Dorsolateral prefrontal cortex (tissue), 122 donors: ENCODE measurements at places on chromosomes 6 and 20. TPM values are rescaled to one million over a fixed set of nuclear protein-coding genes. Genes with fewer than 3 reads are reported as not detected.

GRCh38 chr20:64224351-64225170 lies 31.0 kb upstream of the PCMTD2 start:
- no peak for DNase-seq

GRCh38 chr20:40431611-40432010 lies 257.4 kb downstream of the MAFB start:
- no peak for DNase-seq

PLN gene
- total RNA-seq = 0.93 TPM

- no peak for DNase-seq
These were observed 27.9 kb upstream of the CD93 start for GRCh38 chr20:23114018-23114417.

GRCh38 chr6:98576791-98577190 lies 257.6 kb upstream of the POU3F2 start:
- no peak for DNase-seq

DNA sequence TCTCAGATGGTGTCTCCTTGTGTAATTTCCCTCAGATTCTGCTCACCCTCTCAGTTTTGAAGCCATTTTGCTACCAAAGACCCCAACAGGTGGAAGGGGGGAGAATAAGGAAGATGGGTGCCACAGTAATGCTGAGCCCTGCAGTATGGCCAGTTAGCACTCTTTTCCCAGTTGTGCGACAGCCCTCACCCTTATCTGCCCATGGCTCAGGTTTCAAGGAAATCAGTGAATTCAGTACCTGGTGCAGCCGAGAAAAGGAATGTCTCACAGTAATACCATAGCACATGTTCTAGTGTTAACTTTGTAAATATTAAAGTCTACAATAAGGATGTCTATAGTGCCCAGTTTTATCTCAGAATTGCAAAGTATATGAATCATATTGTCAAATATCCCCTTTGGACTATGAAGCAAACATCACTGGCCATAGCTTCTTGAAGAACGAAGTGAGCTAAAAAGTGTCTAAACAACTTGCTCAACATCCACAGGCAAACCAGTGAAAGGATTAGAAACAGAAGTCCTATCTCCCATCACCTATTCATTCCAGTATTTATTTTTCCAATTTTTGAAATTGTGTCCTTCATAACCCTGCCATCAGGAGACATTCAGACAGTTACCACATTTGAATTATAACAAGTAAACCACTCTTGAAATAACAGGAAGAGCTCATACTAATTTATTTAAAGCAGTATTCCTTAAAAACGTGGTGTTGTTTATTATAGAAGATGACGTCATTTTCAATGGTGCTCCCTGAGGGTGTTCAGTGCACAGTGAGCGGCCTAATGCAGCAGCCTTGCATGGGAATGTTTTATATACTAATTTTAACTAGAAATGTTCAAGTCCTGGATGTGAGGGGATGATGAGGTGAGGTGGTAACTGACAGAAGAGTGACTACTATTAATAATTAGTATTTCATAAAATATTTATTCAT lies 366.2 kb downstream of the TFAP2A start:
- DNase-seq = no peak

DNA sequence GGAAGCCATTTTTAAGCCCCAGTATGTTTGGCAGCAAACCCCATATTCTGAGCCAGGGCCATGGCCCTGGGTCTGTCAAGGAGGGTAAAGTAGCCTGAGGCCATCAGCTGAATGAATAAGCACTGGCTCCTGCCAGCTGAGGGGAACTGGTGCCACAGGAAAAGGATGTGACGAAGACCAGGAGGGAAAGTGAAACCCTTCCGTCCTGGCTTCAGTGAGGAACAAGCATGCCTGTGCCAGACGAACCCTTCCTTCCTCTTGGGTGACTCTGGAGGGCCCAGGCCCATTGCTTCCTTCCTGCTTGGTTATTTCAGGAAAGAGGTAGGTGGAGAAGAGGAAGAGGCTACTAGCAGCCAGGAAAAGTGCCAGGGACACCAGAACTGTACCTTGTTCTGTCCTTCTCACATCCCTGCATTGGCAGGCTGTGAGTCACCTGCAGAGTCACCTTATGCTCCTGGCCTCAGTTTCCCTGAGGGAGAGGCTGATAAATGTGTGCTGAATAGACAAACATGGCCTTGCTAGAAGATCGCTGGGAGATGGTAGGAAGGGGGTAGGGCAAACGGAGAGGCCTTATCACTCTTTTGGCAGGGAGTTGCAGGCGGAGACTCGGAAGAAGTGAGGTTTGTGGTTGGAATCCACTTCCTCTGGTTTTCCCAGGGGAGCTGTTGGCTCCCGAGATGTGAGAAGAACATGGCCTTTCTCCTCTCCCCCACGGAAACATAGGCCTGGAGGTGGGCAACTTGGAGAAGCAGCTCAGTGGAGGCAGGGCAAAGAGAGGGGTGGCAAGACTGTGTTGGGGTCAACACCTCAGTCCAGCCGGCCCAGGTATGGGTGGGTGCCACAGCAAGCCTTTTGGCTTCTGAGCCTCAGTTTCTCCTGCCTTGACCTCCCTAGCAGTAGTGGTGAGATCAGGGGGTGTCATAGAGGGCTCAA lies 37.4 kb downstream of the COX4I2 start:
- no peak for DNase-seq

PLG gene
- 0.86 TPM for total RNA-seq

- no peak for DNase-seq
These were observed 293.8 kb downstream of the RFPL4B start for GRCh38 chr6:112640891-112641290.

DNA sequence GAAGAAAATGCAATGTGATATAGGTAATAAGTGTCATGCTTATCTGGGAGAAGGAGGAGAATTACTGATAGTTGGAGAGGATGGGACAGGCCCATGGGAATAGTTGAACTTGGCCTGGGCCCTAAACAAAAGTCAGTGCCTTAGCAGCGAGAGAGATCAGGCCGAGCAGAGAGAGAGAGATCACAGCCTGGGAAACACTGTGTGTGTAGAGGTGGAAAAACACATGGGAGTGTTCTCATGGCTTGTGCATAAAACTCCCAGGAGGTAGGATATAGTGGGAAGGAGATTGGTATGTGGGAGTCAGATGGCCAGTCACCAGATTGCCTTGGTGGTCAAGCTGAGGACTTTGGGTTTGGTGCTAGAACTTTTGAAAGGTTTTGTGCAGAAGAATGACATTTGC lies 47.6 kb downstream of the FIG4 start:
- DNase-seq = no peak

DNA sequence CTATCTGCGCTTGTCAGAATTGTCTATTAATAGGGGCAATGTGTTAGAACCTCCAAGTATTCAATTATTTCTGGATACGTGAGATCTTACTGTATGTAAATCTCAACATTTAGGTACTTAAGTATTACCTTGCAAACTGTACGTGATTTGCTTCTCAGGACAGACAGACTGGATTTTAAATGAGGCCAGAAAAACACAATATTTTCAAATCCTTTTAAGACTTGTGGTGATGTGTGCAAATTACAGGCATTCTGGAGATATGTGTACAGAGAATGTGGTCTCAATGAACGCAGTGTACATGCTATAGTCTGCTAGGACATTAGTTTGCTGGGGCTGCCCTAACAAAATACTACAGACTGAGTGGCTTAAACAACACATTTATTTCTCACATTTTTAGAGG lies 16.9 kb downstream of the CCR6 start:
- DNase-seq = no peak

DNA sequence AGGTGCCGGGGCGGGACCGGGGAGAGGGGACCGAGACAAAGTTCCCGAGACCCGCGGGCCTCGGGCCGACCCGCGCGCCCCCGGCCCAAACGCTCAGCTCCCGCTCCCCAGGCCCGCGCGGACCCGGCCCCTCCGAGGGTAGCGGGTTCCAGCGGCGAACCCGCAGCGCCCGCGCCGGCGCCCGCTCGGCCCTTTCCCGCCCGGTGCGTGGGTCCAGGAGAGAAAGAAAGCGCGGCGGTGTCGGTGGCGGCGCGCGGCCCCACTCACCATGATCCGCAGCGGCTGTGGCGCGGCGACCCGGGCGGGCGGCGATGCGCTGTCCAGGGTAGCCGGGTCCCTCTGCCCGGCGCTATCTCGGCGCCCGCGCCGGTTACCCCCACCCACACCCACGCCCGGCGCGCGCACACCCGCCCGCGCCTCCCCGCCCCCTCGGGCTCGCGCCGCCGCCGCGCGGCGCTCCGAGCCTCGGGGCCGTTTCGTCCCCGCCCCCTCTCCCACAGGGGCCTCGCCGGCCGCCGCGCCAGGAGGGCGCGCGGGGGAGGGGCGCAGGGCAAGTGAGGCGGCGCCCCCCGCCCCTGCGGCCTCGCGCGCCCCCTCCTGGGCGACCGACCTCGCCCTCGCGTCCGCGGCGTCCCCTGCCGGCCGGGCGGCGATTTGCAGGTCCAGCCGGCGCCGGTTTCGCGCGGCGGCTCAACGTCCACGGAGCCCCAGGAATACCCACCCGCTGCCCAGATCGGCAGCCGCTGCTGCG lies at the start of gene ELOVL2:
TSS of gene ELOVL2 (minus strand) at position 345 of the 751 bp plus-strand sequence. CDS start at position 270, 75 bp downstream.
- DNase-seq = no peak

DNA sequence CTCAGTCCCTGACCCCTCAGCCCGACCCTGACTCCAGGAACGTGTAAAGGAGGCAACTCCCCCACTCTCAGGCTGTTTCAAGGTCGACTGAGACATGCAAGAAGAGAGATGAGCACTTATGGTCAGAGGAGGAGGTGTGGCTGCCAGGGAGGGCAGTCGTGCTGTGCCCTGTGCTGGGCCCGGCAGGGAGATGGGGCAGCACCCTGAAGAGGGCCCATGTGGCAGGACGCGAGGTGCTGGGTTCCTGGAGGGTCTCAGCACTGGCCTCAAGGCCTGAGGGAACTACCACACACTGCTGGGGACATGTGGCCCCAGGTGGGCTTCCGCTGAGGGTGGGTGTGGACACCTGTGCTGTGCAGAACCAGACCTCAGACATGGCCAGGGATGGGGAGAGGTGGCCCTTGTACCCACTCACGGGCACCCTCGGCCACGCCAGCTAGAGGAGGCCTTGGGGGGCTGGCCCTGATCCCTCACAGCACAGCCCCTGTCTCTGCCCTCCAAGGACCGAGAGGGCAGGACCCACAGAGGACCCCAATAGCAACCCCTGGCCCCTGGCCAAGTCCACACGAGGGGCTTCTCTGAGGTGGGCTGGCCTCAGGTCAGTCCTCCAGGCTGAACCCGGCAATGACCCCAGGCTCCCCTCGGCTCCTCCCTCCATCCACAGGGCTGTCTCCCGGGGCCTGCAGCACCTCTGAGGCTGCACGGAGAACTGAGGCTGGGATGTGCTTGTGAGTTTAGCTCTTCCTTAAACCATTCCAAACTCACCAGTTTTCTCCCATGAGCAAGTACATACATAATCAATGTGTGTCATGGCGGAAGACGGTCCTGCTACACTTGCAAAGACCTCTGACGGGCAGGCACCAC lies 8.7 kb downstream of the SLC2A4RG start:
- no peak for DNase-seq

PXT1 gene
- total RNA-seq = not detected

ULBP3 gene
- 2.6 TPM for total RNA-seq

C6orf52 gene
- total RNA-seq = 2.9 TPM

DNA sequence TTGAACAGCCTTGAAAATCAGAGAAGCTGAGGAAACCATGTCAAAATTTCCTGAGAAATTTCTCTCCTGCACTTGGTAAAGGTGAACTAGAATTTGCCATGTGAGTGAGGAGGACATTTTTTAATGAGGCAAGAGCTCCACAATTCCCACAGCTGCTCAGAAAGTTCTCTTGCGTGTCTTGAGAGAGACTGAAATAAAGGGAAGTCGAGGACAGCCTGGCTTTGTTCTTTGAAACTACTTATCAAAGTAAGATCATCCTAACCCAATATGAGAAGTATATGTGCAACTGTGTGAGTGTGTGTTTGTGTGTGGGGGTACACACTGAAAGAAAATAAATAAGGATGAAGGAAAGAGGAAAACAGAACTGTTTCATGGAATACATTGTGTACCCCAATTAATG lies 163.4 kb downstream of the SLC24A3 start:
- no peak for DNase-seq

KIF25 gene
- 1.7 TPM for total RNA-seq

GRCh38 chr6:45548657-45549515 lies 171.2 kb upstream of the SUPT3H start:
- no peak for DNase-seq

DNA sequence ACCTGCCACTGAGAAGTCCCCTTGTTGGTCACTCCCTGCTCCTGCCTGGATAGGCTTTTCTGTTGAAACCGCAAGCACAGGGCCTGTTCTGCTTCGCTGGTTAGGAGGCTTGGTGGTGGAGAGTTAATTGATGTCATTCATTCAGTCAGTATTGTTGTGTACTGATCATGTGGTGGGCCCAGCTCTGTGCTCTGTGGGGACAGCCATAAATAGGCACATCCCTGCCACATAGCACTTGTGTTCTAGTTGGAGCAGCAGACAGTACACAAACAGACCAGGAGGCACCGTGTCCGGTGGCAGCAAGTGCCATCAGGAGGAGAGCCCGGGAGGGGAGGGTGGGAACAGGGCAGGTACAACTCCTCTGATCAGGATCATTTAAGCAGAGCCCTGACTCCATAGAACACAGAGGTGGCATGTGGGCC lies 155.2 kb upstream of the INSM1 start:
- no peak for DNase-seq

DNA sequence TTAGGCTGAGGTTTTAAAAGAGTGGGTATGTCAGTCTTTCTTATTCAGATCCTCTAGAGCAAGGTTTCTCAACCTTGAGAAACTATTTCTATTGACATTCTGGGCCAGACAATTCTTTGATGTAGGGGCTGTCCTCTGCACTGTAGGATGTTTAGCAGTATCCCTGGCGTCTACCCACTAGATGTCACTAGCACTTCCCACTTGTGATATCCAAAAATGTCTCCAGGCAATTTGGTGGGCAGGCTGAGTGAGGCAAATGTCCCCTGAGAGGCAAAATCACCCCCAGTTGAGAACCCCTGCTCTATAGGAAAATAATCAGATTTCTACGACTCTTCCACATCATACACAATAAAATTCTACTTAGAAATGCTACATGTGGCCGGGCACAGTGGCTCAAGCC lies 7.7 kb upstream of the ZKSCAN8 start:
- DNase-seq = no peak

DNA sequence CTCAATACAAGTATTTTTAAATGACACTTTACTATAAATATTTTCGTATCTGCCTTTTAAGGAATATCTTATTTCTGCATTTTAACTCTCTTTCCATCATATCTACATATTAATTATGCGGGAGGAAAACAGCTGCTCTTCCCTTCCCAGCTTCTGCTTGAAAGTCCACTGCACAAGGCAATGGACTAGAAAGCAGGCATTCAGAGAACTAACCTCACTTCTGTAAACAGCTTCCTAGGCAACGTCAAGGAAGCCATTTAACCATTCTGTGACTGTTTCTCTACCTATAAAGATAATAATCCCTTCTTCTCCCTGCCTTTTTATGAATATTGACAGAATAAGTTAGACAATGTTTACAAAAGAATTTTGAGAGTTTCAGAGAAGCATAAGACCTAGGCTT lies 319.4 kb downstream of the BTBD9 start:
- DNase-seq = no peak

PDRG1 gene
- total RNA-seq = 14.4 TPM
